Stimulated activated CD4-positive, alpha-beta T cell treated with anti-CD3 and anti-CD28 coated beads, Interleukin-1b, Interleukin-23, amount 100 ng/mL, for 1 hour (primary cell): ENCODE measurements at places on chromosomes 5 and 9.

DNA sequence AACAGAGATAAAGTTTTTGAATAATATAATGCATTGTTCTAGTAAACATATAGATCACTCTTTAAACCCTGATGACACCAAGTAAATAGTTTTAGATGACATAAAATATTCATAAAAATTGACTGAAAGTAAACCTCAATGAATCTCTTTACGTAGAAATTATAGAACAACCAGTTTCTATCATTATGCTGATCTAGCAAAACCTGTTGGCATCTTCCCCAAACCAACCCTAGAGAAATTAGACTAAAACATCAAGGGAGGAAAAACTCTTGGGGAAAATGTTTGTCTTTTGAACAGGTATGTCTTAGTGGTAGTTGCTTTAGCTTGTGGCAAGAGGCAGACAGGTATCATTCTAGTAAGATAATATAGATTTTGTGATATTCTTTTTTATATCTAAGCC lies 747.0 kb upstream of the CDH6 start:
- DNase-seq: no peak

DNA sequence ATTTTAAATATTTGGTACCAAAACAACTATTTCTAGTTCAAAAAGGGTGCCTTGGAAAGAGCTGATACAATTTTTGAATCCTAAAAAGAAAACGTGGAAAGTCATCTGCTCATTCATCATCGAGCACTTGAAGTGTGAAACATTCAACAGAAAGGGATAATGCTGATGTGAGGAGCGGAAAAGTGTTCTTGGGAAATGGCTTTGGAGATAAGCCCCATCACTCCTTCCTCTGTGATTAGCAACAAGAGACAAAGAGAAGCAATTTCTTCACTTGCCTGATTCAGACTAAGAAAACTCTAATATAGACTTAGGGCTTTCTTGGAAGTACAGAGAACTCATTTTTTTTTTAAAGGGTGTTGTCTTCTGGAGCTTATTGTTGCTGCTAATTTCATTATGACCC lies 74.9 kb downstream of the C9orf152 start:
- no peak for DNase-seq

- DNase-seq: no peak
These were observed 63.1 kb downstream of the MTMR12 start for GRCh38 chr5:32249668-32250067.

DNA sequence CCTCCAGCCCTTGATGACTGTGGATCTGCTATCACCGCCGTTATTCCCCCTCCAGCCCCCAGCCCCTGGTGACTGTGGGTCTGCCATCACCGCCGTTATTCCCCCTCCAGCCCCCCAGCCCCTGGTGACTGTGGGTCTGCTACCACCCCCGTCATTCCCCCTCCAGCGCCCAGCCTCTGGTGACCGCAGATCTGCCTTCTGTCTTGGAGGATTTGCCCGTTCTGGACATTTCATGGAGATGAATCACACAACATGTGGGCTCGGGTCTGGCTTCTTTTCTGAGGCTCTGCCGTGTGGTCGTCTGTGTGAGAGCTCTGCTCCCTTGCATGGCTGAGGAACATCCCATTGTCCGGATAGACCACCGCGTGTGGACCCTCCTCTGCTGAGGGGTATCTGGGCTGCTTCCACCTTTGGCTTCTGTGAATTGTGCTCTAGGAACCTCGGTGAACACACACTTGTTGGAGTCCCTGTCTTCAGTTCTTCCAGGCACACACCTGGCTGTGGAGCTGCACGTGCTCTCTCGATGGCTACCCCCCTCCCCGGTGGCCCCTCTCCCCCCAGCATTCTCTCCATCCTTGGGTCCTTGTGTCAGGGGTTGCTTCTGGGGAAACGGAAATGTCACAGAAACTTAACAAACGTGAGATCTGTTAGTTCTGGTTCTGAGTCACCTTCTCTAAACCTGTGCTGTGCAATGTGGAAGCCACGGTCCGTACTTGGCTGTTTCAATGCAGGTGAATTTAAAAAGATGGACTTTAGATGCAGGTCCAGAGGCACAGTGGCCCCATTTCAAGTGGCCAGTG lies 105.3 kb upstream of the COL5A1 start:
- DNase-seq: no peak

DNA sequence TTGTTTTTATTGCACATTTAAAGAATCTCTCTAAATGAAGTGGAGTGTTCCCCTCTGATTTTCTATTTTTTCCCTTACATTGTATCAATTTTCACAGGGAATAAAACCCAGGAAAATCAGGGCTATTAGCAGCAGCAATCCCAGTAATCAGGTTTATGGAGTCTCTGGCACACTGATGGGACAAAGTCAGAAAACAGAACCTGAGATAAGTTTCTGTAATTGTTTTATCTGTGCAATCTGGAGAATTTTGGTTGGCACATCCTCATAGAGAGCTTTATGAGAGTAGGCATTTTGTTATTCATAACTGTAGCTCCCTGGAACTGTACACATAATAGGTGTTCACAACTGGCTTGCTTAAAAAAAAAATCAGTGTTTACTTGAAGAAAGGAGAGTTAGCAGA lies 96.9 kb upstream of the IL6ST start:
- no peak for DNase-seq

DNA sequence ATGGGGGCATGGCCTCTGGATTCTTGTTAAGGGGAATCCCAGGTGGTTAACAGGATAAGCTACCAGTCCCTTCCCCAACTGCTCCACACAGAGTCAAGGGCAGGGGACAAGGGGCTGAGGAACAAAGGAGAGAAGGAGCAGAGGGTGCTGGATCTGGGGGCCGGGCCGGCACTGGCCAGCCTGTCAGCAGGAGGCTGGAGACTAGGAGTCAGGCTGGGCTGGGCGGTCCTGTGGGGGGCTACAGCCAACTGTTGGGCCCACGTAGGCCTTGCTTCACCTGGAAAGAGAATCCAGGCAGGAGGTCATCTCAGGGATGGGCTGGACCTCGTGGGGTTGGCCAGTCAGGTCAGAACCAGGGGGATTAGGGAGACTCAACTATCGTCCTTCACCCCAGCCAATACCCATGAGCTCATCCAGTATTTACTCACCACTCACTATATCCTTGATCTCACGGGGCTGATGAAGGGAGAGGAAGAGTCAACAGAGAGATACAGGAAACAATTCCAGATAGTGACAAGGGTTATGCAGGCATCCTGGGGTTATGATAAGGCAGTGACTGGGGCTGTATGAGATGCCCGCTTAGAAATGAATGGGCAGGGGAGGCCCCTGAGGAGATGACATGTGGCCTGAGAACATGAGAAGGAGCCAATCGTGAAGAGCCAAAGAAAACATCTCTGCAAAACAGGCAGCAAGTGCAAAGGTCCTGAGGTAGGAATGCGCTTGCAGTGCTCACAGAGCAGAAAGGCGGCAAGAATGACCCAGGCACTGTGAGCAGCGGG lies 47.9 kb upstream of the SLC25A51 start:
- no peak for DNase-seq
